Stimulated activated CD8-positive, alpha-beta memory T cell treated with anti-CD3 and anti-CD28 coated beads, Interleukin-2, amount 100 ng/mL, for 1 hour (primary cell): ENCODE measurements at places on chromosomes 16 and 17.

DNA sequence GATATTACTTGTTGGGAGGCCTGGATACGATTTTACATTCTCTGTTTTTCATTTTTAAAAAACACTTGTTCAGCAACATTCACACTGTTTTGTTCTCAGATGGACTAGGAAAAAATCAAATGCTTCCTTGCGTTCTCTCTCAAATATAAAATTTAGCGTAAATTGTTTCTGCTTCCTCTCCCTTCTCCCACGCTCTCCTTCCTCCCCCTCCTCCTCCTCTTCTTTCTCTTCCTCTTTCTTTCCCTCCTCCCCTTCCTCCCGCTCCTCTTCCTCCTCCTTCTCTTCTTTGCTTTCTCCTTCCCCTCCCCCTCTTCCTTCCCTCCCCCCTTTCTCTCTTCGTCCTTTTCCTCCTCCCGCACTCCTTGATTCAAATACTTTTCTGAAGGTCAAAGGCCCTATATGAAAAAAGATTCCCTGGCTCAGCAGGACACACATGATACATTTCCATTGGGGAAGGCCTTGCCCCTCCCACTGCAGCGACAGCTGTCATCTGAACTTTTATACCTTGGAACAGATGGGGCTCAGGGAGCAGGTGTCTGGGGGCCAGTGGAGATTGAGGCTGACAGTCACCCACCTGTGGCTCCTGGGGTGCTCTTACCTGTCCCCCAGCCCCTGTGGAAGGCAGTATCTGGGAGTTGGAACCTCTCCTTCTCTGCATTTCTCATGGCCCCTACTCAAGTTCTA is 99.4 kb upstream of the SDK2 start:
- no peak for DNase-seq

DNA sequence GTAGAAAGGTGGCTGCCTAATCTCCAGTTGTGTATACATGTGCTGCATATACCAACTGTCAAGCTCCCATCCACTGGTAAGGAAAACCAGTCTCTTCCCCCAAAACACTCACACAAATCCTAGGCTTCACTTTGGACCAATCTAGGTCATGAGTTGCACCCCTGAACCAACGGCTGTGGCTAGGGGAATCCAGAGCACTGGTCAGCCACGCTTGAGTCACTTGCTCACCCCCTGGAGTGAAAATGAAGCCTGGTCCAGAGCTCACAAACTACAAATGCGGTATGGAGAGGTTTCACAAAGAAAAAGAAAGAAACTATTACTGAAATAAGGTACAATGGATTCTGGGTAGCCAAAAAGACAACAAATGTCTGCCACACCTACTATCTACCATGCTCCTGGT is 66.1 kb upstream of the NLK start:
- DNase-seq = no peak

- DNase-seq = no peak
Observed at GRCh38 chr17:82845163-82845807, 5.5 kb upstream of the ZNF750 start.

DNA sequence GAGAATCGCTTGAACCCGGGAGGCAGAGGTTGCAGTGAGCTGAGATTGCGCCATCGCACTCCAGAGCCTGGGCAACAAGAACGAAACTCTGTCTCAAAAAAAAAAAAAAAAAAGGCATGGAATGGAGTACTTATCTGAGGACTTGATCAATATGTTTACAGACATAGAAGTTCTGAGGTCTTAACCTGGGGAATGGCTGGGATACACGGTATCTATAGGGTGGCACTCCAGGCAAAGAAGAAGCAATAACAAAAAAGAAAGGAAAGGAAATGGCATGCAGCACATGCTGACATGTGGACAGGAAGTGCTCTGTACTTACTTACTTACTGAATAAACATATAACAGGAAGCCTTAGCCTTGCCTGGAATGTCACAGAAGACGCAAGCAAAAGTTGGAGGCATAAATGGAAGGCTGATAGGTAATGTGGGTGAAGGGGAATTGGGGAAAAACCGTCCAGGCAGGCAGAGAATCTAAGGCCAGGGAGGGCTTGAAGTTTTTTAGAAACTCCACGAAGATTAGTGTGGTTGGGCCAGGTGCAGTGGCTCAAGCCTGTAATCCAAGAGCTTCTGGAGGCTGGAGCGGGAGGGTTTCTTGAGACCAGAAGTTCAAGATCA is 10.1 kb upstream of the SPOP start:
- no peak for DNase-seq

GRCh38 chr17:29753845-29754439 is 131.2 kb upstream of the CORO6 start:
- no peak for DNase-seq

GRCh38 chr16:8998108-8998507 is 34.4 kb upstream of the USP7 start:
- no peak for DNase-seq

- DNase-seq = no peak
Observed at GRCh38 chr16:3383045-3383448, 17.8 kb downstream of the ZSCAN32 start.

- no peak for DNase-seq
Observed at GRCh38 chr17:80691784-80692183, 147.1 kb downstream of the RPTOR start.

- DNase-seq = no peak
Observed at GRCh38 chr17:61351745-61352407, 47.8 kb upstream of the TBX2 start.

DNA sequence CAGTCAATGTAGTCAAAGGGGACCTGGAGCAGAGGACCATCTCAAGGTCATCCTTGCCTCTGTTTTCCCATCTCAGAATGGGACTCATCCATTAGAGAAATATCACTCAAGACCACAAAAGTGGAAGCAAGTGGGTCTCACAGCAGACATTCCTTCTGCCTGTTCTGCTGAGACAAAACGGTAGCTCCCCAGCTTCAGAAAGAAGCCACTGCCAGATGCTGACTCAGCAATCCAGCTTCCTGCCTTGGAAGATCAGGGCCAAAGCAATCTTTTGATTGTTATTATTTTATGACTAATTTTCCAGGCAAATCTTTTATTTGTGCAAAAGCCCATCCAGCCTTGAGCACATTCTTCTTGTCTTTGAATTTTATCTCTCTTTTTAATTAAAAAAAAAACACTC is 86.8 kb downstream of the CCT6B start:
- no peak for DNase-seq

- DNase-seq = no peak
Observed at GRCh38 chr17:69445132-69445531, 30.6 kb downstream of the MAP2K6 start.

DNA sequence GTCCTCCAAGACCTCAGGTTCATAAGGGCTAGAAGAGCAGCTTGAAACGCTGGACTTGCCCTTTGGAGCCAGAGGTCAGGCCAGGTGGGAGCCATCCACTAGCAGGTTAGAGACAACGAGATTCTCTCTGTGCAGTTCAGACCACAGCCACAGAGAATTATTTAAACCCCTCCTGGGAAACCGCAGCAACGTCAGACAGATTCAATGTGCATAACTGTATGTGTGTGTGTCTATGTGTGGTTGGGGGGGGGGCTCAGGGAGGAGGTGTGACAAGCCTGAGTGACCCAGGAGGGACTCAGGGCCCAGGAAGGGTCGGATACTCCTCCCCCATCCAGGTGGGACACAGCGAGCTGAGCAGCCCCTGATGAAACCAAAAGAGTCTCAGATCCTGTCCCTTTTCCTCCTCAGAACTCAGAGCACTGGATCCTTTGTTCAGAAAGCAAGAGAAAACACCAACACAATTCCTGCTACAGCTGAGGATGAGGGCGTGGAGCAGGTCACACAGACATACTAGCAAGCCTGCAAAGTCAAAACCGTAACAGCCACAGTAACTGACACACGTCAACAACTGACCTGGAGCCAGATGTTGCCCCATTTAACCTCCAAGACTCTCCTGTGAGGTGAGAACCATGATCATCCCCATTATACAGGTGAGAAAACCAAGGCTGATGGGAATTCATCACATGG is 66.8 kb downstream of the XYLT1 start:
- DNase-seq = no peak

- no peak for DNase-seq
Observed at GRCh38 chr17:67482764-67483163, 105.7 kb downstream of the PITPNC1 start.

DNA sequence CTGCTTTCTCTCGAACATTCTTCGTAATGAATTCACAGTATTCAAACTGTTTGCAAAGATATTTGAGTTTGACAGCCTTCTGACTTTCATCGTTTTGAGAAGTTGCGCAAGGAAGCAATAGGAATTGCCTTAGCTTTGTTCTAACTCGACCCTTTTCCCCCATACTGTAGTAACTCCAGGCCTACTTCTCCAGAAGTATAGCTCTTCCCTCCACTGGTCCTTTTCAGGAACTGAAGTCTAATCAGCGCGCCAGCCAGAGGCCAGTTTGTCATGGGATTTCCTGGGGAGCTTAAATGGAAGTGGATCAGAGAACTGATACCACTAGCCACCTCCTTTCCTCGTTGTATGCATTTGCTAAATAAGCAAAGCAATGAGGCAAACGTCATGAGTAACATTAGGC is 27.9 kb downstream of the CDR2 start:
- DNase-seq = no peak

DNA sequence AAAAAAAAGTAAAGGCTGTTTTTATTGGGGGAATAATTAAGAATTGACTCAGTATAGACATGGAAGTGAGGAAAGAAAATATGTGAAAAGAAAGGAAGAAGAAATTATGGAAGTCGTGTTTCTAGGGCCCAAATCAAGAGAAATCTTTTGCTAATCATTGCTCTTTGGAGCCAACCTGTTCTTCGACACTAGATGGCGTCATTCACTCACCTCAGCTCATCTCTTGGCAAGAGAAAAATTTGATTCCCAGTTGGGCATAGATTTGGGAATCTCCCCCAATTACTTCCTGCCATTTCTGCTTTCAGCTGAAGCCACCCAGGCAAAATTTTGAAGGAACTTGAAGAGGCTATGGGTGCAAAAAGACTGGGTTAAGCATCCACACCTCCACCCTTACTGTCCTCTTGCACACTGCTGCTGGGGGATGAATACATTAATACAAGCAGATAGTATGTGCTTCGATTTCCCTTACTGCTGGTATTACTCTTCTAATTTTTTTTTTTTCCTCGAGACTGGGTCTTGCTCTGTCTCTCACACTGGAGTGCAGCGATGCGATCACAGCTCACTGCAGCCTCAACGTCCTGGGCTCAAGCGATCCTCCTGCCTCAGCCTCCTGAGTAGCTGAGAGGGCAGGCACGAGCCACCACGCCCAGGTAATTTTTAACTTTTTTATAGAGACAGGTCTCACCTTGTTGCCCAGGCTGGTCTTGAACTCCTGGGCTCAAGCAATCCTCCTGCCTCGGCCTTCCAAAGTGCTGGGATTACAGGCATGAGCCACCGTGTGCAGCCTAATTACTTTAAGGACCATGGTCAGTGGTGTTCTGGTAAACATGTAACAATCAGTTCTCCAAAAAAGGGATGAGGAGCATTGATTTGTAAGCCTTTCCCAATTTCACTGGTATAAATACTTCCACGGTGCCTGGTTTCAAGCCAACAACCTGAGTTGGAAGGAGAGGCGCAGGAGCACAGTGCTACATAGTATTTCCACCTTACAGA is 13.5 kb downstream of the PSMD7 start:
- DNase-seq = no peak

GRCh38 chr16:50593410-50594150 is 45.4 kb downstream of the NKD1 start:
- no peak for DNase-seq

DNA sequence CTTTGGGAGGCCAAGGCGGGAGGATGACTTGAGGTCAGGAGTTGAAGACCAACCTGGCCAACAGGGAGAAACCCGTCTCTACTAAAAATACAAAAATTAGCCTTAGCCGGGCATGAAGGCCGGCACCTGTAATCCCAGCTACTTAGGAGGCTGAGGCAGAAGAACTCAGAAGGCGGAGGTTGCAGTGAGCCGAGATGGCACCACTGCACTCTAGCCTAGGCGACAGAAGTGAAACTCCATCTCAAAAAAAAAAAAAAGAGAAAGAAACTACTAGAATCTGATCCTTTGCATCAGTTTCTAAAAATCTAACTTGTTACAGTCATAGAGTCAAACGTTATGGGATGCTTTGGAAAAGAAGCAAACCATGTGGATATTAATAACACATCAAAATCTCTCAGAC is 1.6 kb upstream of the PECAM1 start:
- no peak for DNase-seq

DNA sequence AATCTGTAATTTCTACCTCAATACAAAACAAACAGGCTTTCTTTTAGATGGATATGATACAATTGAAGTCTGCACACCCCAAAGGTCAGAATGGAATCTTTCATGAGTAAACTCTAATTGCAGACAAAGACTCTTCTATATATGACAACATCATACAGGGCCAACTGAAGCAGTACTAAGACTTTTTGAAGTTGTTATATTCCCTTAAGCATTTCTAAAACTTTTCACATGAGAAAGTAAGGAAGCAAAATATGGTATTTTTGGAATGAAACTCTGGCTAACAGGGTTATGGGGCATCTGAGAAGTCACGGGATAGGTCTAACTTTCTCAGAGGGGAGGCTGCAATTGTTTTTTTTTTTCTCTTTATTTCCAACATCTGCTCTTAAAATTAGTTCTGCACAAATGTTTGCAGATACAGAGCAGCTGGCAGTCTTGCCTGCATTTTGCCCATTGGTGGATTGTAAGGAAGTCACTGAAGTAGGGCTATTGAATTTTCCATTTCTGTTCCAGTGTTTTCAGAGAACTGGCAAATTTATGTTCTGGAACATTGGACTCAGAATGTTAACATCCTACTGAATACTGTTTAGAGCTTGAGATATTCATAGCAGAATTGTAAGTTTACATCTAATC is 59.1 kb downstream of the SSH2 start:
- DNase-seq = no peak

DNA sequence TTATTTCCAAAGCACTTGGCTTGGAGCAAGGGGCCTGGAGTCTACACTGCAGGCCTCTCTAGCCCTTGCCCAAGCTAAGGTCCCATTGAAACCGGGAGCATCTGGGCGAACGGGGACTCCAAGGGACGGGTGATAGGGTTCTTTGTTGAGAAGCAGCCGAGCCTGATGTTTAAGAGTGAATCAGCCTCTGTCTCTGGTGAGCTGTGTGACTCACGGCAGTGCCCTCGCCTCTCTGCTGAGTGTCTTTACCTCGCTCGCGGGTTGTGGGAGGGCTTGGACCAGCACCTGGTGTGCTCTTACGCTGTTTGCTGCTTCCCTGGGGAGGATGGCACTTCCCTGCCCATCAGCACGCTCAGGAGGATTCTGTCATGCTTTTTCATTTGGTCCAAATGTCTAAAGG is 1.3 kb downstream of the HGS start:
- no peak for DNase-seq

- no peak for DNase-seq
Observed at GRCh38 chr17:339193-340061, 13.2 kb downstream of the RPH3AL start.
